Heart right ventricle (tissue), 16 donors: ENCODE measurements at places on chromosomes 5 and 9. TPM values are rescaled to one million over a fixed set of nuclear protein-coding genes. Genes with fewer than 3 reads are reported as not detected.

FOXD4 gene
- 0.27 TPM for total RNA-seq

ANKRD18B gene
- total RNA-seq: not detected

AGTPBP1 gene
- 87.1 TPM for total RNA-seq

NUTM2G gene
- not detected for total RNA-seq

RPL35 gene
- 607 TPM for total RNA-seq

PMPCA gene
- 64.1 TPM for total RNA-seq

DNA sequence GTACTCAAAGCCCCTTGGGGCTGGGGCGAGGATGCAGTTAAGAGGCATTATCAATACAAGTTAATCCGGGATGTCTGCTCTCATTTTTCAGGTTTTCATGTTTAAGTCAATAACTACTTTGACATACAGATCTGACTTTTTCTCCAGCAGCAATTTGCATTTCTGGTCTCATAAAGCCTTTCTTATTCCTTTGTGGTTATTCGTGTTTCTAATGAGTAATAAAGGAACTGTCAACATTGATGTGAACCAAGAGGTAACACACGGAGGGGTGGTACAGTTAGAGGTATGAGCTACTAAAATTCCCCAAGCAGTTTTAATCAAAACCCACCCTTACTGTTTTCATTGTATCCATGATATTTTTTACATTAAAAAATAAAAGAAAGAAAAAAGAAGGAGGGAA, 138.0 kb upstream of the NFIB start:
- no peak overlapping the region for H3K4me3 ChIP-seq
- no peaks in the 10 kb centered on the region for H3K27me3 ChIP-seq
- H3K27ac ChIP-seq: no peak overlapping the region

DNA sequence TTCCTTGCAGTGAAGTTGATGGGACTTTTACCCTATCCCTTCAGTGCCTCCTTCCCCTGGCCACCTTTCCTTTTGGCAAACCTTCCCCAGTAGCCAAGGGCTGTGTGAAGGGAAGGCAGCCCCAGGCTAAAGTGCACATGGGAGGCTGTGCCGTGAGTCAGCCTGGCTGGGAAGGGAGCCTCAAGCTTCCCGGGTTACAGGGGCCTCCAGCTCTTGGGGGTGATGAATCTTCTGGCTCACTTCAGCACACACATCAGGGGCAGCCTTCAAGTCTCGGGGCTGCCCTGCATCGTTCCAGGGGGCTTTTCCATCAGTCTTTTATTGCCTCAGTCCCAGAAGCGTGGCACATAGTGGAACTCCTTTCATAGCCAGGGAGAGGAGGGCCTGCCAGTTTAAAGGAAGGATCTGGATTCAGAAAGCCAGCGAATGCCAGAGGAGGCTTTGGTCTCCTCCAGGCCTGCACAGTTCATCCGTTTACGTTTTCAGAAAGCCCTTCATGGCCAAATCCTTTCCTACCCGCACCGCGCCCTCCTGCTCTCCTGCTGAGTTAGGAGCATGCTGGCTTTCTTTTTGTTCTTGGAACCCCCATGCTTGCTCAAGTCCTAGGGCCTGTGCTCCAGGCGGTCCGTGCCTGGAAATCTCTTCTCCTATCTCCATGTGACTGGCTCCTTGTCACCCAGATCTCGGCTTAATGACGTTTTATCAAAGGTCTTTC, 134.8 kb upstream of the KLF4 start:
- no peak for DNase-seq
- H3K4me1 ChIP-seq: no peaks in the 10 kb centered on the region
- no peaks in the 10 kb centered on the region for H3K27me3 ChIP-seq
- no peaks in the 10 kb centered on the region for H3K36me3 ChIP-seq
- no peak overlapping the region for H3K4me3 ChIP-seq
- H3K27ac ChIP-seq: no peak overlapping the region

DNA sequence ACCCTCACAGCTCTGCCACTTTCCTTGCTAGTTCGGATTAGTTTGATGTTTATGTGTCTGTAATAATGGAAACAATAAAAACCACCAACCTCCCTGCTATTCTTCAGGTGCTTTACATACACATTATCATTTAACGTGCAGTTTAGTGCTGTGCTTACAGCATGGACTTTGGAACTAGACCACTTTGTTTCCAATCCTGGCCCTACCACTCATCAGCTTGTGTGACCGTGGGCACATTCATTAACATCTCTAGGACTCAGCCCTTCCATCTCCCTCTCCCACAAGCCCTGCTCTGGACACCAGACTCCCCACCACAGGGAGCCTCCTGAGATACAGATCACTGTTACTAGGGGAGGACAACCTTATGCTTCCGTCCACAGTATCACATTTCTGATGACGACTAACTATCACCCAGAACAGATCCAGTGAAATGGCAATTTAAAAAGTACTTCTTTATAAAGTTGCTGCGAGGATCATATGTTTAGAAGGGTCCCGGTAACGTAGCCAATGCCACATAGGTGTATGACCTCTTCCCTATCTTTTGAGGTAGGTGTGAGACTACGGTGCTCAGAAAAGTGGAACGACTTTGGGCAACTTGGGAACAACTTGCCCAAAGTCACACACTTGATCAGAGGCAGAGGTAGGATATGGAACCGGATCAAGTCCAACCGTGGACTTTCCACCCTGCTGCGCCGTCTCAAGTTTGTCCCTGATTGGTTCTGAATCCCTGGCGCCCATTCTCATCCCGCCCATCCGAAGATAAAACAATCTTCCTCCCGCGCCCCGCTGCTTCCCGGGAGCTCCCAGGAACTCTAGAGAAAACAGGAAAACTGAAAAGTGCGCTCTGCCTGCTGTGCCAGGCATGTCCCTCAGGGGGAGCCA, 132.4 kb upstream of the NIPBL start:
- peak overlapping the region; percentile 62 for H3K4me3 ChIP-seq
- DNase-seq: peak; percentile 29
- H3K4me1 ChIP-seq: peaks cover 9% of the 10 kb centered on the region
- H3K27ac ChIP-seq: peak overlapping the region; percentile 28
- H3K27me3 ChIP-seq: peaks cover 24% of the 10 kb centered on the region
- H3K36me3 ChIP-seq: no peaks in the 10 kb centered on the region

DNA sequence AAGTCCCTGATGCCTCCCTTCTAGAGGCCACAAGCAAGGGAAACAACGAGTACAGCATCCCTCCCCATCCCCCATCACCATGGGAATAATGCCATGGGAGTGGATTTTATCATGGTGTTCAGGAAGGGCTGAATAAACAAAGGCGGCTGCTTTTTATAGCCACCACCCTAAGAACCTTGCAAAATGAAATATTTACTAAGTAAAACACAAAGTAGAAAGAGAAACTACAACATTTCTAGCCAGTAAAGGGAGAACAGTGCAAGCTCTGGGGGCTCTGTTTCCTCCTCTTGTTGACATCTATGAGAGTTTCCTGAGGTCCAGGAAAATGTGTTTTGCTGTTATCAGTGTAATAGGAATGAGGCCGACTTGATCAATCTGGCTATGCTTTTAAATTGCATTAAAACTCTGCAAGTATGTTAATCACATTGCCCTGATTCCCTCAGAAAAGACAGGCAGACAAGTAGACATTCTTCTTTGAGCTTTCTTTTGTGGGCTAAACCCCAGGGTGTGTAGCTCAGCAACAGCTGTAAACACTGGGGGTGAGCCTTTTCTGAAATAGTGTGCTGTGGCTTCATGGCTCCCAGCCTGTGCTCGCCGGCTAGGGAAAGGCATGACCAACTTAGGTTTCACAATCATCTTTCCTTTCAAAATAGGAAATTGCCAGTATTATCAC, 31.1 kb downstream of the SV2C start:
- H3K27me3 ChIP-seq: no peaks in the 10 kb centered on the region
- peak; percentile 7 for DNase-seq
- no peaks in the 10 kb centered on the region for H3K36me3 ChIP-seq
- H3K27ac ChIP-seq: no peak overlapping the region
- H3K4me1 ChIP-seq: no peaks in the 10 kb centered on the region
- H3K4me3 ChIP-seq: no peak overlapping the region

- H3K4me3 ChIP-seq: no peak overlapping the region
- no peak overlapping the region for H3K27ac ChIP-seq
- DNase-seq: no peak
- H3K27me3 ChIP-seq: no peaks in the 10 kb centered on the region
These were observed 16.8 kb downstream of the SKP2 start for GRCh38 chr5:36168737-36169136.

- H3K4me1 ChIP-seq: peaks cover 14% of the 10 kb centered on the region
- H3K4me3 ChIP-seq: no peak overlapping the region
- no peaks in the 10 kb centered on the region for H3K36me3 ChIP-seq
These were observed 153.8 kb upstream of the FST start for GRCh38 chr5:53326424-53327153.

- H3K4me1 ChIP-seq: no peaks in the 10 kb centered on the region
- no peak overlapping the region for H3K27ac ChIP-seq
- no peak overlapping the region for H3K4me3 ChIP-seq
- DNase-seq: no peak
- H3K27me3 ChIP-seq: peaks cover 88% of the 10 kb centered on the region
These were observed 26.8 kb upstream of the PAX5 start for GRCh38 chr9:37060833-37061232.

DNA sequence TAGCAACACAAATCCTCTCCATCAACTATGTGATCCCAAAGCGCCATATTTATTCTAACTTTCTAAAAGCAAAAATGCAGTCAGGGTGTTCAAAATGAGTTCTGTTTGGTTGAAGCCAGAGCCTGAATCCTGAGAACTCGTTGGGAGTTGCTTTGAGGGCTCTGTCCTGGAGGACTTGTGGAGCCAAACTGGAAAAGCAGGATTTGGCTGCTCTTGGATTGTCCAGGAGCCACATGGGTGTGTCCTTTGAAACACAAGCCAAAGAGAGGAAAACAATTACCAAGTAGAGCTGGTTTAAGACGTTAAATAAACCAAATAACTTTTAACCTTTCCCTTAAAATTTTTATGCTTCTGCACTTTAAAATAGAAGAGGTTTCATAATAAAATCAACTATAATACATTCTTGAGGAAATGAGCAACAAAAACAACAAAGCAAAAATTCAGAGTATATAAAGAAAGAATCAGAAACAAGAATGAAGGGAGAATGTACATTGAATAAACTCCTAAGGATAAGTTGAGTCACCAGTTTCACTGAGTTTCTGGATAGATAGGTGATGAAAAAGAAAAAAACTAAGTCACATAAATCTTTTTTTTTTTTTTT, 13.5 kb downstream of the C5orf46 start:
- H3K36me3 ChIP-seq: no peaks in the 10 kb centered on the region
- H3K4me3 ChIP-seq: no peak overlapping the region
- no peak for DNase-seq

DNA sequence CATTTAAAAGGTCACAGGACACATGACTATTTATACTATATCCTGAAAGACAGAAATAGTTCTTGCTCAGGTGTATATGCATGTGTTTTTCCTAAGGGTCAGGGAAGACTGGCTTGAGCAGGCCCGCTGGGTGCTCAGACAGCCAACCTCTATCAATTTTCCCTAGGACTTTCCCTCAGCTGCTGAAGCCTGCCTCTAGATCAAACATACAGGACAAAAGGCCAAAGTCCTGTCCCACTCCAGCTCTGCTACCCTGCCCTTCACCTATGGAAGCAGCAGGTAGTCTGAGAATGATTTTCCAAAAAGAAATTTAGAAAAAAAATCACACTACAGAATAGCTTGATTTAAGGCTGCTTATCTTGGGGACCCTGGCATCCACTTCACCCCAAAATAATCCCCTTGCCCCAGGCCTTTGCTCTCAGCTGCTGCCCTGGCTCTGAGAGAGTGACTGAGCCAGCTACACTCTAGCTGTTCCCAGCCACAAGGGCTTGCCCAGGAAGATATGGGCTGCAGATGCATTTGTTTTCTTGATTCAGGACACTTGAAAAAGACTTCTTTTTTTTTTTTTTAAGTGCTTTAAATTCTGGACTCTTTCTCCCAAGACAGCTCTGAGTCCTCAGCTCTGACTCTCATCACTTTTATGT, 42.5 kb downstream of the KLHL3 start:
- H3K4me3 ChIP-seq: no peak overlapping the region
- no peaks in the 10 kb centered on the region for H3K36me3 ChIP-seq
- H3K27me3 ChIP-seq: no peaks in the 10 kb centered on the region
- peaks cover 42% of the 10 kb centered on the region for H3K4me1 ChIP-seq

- no peaks in the 10 kb centered on the region for H3K27me3 ChIP-seq
- H3K4me3 ChIP-seq: no peak overlapping the region
- peaks cover 5% of the 10 kb centered on the region for H3K4me1 ChIP-seq
- no peak for DNase-seq
- no peaks in the 10 kb centered on the region for H3K36me3 ChIP-seq
These were observed 1.1 kb downstream of the PRKACG start for GRCh38 chr9:69012696-69013381.

DNA sequence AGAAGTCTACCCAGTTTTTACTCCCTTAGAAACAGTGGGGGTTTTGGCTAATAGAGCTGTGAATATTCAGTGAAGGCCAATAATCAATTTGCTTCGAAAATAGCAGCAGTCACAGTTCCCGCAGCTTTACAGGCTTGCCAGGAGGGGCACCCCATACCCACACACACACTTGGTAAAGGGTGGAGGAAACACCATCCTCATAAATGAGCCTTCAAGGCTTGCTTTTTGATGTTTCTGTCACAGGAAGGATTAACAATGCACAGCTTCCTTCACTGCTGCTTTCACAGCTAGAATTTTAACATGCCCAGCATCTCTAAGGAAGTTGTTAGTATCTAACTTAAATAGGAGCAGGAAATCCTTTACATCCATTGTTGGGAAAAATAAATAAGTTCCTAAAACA, 1247.5 kb upstream of the C9orf72 start:
- H3K36me3 ChIP-seq: no peaks in the 10 kb centered on the region
- H3K4me3 ChIP-seq: no peak overlapping the region
- no peak for DNase-seq
- no peaks in the 10 kb centered on the region for H3K27me3 ChIP-seq

DNA sequence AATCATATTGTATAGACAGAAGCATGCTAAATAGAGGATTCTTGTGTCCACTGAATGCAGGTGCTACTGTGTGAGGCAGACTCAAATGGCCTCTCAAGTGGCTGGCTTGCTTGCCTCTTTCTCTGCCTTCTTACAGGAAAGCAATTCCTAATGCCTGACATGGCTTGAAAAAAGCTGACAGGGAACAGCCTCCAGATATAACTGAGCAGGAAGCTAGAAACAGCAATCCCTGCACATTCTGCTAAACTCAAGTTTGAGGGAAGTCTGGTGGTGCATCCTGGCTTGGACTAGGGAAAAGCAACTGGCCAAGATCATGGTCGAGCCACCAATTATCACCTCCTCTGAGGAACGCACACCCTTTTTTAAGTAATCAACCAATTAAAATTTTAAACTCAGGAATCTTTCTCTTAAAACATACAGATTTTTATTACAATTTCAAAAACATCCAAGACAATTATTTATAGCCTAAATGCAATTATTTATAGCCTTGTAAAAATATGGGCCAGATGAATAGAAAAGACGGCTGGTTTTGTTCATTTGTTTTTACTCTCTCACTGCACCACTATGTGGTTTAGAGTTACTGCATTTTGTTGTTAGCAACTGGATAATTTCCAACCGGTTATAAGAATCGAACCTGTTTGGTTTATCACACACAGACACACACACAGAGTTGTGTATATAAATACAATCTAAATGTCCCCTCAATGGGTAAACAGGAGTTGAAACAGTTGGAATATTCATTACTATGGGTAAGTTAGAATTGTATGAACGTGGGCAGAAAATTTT, 290.9 kb upstream of the ANKRD55 start:
- no peak overlapping the region for H3K4me3 ChIP-seq
- no peak for DNase-seq
- H3K36me3 ChIP-seq: no peaks in the 10 kb centered on the region
- H3K27me3 ChIP-seq: no peaks in the 10 kb centered on the region
- H3K27ac ChIP-seq: peak overlapping the region; percentile 29
